ENCODE measurements at places on chromosomes 4 and X.

DNA sequence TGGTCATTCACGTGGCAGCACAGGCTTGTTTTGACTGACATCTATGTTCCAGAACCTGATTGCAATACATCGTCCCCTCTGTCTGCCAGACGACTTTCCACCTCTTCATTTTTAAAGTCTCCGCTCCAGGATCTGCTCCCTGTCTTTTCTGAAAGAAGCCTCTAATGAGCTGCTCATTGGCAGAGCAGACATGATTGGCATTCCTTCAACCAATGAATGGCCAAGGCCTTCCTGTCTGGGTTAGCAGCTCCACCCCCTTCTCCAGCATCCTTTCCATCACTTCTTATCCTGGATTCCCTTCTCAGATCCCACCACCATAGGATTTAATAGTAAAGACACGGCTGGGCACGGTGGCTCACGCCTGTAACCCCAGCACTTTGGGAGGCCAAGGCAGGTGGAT, 202.7 kb upstream of the KLF3 start:
- no peak for DNase-seq

GRCh38 chr4:109462297-109462696, 28.7 kb downstream of the SEC24B start:
- DNase-seq, result no peak

GRCh38 chr4:173777921-173778320, 247.9 kb upstream of the HAND2 start:
- DNase-seq, result no peak

DNA sequence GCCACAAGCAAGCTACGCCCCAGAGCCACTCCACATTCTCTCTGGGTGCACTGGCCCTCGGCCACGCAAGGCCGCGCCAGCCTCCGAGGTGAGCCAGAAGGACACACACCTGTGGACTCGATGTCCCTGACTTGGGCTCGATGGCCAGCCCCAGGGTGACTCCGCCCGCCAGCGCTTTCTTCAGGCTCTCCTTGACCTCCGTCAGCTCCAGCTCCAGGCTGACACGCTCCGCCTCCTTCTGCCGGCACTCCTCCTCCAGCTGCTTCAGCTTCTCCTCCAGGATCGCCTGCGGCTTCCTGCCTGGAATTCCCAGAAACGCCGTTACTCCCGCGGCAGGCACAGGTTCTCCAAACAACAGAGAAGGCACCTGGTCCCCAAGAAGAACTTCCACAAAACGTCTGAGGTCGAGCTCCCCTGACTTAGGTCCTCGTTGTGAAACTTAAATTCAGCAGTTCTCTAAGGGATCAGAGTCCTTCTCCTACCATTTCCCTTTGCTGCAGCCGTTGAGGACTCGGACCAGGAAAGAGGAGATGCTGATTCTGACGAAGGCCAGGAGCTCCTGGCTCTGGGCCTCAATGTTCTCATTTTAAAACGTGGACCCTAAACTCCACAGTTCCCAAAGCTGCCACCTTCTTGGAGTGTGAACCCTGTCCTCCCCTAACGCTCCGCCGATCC, 166.8 kb downstream of the AFAP1 start:
- DNase-seq, result no peak

- DNase-seq, result no peak
These were observed 78.7 kb downstream of the GALNT7 start for GRCh38 chr4:173247321-173247720.

DNA sequence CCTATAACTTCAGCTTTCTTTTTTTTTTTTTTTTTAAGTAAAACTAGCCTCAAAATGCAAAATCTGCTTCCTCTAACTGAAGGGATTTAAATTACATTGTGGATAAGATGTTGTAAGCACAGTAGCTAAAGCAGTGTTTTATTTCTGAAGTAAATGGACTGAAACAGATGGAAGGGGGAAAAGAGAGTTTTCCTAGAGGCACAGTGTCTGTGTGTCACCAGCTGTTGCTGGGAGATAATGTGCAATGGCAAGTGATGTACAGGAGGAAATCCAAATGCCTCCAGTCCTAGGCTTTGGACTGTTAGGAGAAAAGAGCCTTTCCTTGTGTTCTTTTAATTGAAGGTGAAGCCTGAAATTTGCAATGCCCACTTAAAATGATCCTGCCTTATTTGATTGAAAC, 672.1 kb downstream of the GRXCR1 start:
- DNase-seq, result no peak
